ENCODE measurements at places on chromosomes 16 and 17.

DNA sequence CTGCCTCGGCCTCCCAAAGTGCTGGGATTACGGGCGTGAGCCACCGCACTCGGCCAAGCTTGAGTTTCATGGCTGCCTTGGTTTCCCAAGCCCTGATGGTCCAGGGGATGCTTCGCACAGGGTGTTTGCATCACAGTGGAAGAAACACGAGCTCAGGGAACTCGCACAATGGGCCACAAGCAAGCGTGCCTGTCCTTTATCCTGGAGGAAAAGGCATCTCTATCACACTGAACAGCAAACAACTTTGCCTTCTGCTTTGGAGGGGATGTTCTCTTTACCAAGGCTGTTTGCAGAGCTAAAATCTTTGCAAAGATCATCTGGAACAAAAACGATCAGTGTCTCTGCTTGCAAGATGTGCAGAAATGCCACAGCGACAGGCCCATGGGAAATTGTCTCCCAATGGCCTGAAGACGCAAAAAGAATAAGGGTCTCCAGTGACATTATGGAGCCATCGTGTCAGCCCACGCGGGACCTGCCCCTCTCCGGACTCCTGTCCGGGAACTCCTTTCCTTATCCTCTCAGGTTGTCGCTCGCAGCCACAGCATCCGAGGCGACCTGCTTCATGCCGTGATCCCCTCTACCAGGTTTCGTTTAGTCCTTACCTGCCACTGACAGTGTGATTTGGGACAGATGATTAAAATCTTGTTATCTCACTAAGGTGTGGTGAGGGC, 44.1 kb upstream of the CBFA2T3 start:
- no peak for DNase-seq

GRCh38 chr16:9251026-9251425, 159.6 kb downstream of the HAPSTR1 start:
- DNase-seq = no peak

GRCh38 chr16:56312028-56312300, 113.4 kb downstream of the AMFR start:
- DNase-seq = no peak

- no peak for DNase-seq
Measured at GRCh38 chr17:15965528-15965927, 20.6 kb downstream of the ADORA2B start.

- DNase-seq = no peak
Measured at GRCh38 chr16:17367923-17368322, 102.8 kb downstream of the XYLT1 start.

DNA sequence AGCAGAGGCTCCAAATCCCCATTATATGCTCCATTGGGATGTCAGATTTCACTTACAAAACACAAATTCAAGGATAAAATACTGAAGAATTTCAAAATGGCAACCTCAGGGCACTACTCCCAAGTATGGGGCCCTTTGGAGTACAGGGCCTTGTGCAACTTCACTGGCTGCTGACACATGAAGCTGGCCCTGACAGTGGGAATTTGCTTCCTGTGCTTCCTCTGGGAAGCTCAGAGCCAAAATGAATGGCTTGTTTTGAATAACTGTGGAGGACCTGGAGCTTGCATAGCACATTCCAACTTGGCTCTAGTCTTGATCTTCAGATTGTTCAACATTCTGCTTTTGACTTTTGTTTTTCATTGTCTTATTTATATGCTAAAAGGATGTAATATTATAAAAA, 52.3 kb upstream of the HNF1B start:
- no peak for DNase-seq

DNA sequence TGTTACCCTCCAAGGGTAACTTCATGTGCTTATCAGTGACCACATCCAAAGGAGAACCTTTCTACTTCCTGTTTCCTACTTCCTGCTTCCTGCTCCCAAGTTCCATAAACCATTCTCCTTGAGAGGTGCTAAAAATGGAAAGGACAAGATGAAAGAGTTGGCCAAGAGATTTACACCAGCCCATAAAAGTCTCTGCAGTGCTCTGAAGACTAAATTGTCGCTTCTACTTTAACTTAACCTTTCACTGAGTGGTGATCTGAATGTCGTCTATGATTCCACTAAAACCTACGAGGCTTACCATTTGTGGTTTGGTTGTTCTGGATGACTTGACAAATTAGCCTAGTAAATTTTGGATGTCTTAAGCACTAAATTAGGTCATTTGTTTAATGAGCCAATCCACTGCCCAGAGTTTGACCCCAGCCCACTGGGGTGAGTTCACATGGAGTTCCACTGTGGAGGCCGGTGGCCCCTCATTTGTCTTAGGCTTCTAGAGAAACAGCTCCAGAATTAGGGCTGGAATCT, 333.1 kb downstream of the FOXL1 start:
- DNase-seq = no peak

GRCh38 chr17:80068301-80069222, 32.1 kb downstream of the CCDC40 start:
- DNase-seq = no peak

- no peak for DNase-seq
Measured at GRCh38 chr16:77169650-77170236, 21.2 kb upstream of the MON1B start.

GRCh38 chr16:64540434-64540833, 581.4 kb downstream of the CDH11 start:
- DNase-seq = no peak

DNA sequence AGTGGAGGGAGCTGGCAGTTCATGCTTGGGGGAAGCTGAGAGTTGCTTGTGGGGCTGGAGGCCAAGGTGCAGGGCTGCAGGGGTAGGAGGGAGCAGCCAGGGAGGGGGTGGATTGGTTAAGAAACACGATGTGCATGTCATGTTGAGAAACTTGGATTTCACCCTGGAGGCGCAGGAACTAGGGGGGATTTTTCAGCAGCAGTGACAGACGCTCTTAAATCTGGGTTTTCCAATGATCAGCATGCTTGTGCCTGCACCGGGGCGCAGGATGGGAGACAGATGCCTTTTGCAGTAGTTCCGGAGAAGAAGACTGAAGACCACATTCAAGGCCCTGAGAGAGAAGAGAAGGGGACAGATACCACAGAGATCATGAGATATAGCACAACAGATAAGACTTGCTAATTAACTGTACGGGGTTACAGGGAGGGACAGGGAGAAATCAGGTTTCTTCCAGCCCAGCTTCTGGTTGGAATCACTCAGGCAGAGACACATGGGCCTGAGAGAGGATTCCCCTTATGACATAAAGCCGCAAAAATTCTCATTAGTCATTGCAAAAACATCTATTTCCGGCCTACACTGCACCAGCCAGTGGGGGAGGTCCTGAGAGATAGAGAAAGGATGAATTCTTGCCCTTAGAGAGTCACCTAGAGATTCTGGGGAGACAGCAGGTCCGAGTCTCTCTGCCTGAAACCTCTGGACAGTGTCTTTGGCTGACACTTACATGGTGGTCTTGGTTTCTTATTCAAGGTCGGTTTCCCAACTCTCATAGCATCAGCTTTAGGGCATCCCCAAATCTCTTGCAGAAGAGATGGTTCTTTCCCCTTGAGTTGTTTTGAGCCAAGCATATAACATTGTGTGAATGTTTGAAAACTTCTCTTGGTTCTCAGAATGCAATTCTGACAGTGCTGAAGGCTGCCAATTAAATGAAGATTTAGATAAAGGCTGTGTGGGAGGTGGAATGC, 27.1 kb downstream of the CDH13 start:
- DNase-seq = no peak

- no peak for DNase-seq
Measured at GRCh38 chr16:79850348-79850747, 249.8 kb upstream of the MAF start.

- no peak for DNase-seq
Measured at GRCh38 chr17:28712032-28712704, 480 bp upstream of the PROCA1 start.
